Fibroblast of skin of left biceps (primary cell): ENCODE measurements at places on chromosomes 2 and 18.

GRCh38 chr2:240638512-240639160, 13.4 kb downstream of the GPR35 start:
- DNase-seq, result no peak

DNA sequence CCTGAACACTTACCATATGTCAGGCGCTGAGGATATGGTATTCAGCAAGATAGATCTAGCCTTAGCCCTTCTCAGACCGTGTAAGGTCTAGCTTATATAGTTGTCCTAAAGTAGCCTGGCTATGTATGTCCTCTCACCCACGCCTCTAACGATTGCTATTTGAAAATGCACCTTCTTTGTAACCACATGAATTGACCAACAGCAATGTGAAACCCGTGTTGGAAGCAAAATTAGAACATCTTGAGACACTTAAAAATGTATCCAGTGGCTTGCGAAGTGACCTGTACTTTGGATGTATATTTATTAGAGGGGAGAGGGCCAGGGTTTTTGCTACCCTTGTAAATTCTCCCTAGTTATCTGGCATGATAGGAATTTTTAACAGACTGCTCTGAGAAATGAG, 860.0 kb upstream of the ZEB2 start:
- DNase-seq, result no peak

GRCh38 chr2:189411860-189412259, 29.4 kb upstream of the WDR75 start:
- DNase-seq, result peak; percentile 91

- DNase-seq, result no peak
Measured at GRCh38 chr2:172962824-172963223, 112.8 kb upstream of the MAP3K20 start.

GRCh38 chr2:115303-115702, 69.0 kb upstream of the FAM110C start:
- no peak for DNase-seq

DNA sequence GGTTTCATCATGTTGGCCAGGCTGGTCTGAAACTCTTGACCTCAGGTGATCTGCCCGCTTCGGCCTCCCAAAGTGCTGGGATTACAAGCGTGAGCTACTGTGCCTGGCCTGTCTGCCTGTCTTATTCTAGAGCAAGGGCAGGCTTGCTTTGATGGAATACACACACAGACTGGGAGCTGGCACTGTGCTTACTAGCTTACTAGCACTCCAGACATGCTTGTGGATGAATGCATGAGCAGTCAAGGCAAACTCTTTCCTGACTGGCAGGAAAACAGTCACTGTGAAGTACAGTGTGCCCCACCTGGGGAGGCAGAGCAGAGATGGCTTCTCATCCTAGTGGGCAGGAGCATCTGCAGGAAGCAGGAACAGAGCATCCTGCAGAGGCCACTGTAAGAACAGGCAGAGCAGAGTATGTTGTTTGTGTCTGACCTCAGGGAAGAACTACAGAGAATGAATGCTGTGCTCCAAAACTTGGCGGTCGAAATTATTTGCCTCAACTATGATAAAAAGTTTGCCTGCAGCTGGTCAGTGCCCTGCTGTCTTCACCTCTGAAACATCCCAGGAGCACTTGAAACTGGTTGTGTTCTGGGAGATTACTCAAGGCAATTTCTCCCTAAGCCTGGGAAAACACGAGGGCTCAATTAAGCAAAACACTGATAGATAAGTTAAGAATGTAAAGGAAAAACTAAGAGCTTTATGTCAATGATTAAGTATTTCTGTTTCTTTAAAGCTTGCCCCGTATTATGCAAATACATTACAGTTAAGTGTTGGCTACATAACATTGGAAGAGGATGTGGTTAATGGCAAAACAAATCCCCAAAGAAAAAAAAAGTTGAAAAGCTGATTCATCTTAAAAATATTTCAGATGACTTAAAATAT, 102.4 kb downstream of the VAPA start:
- peak; percentile 96 for DNase-seq

DNA sequence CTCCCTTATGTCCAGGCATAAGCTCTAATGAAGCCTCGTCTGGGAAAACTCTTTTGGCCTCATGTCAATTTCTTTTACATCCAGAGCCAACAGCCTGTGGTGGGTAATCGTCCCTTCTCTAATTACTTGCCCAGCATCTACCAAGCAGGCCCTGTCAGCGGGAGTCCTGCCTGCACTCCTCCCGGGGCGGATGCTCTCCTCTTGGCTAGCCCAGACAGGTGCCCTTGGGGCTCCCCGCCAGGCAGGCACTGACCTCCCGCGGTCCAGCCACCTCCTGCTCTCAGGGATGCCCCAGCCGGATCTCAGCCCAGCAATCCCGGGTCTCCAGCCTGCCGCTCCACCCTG, 74.2 kb downstream of the NCAPH start:
- DNase-seq, result no peak

- no peak for DNase-seq
Measured at GRCh38 chr2:1952582-1952981, 208.3 kb upstream of the PXDN start.

GRCh38 chr2:240505910-240506309, 51.9 kb downstream of the ANKMY1 start:
- DNase-seq, result no peak

GRCh38 chr2:47916412-47916811, 10.1 kb upstream of the FBXO11 start:
- DNase-seq, result no peak

DNA sequence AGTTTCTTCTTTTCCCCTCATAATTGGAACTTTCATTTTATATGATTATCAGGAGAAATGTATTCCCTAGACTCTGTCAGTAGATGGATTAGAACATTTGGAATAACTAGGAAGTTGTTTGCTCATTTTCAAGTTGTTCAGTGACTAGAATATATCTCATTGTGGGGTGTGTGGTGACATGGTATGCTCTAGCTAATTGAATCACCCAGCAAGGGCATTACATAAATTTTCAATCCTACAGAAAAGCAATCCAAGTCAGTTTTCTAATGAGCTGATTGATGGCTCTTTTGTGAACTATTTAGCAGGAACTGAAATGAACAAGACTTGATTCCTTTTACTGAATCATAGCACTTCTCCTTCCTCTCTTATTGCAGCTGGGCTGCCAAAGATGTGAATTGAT, 461.4 kb downstream of the TGIF1 start:
- no peak for DNase-seq

DNA sequence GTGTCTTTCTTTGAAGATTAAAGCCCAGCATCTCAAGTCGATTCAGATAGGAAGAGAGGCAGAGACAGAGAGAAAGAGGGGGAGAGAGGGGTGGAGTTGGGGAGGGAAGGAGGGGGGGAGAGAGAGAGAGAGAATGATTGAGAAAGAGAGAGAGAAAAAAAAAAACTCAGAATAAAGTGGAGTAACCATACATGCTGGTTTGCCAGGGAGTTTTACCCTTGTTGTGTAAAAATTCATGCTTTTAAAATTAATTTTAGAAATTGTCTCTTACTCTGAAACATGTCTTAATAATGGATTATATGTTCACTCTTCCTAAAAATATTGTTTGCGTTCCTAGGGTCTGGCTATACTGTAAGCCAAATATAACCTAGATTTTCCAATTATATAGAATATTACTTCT, 908.5 kb downstream of the DSC3 start:
- no peak for DNase-seq

- no peak for DNase-seq
Measured at GRCh38 chr2:24842081-24843050, 49.1 kb downstream of the CENPO start.

- DNase-seq, result no peak
Measured at GRCh38 chr18:9694174-9694573, 13.9 kb upstream of the RAB31 start.

GRCh38 chr2:156539086-156539860, 103.1 kb downstream of the GPD2 start:
- no peak for DNase-seq

DNA sequence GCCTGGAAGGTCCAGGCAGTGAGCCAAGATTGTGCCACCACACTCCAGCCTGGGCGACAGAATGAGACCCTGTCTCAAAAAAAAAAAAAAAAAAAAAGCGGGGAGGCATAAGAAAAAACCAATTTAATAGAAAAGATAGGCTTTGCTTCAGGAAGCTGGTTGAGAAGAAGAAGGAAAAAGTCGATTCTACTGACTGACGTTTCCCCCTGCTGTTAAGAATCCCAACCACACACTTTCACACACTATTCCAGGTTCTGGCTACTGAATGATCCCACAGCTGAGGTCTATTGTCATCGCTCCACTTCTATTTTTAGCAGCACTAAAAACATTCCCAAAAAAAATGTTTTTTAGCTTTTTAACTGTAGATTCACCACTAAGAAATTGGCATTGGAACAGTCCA, 6.7 kb upstream of the CHCHD5 start:
- DNase-seq, result no peak

DNA sequence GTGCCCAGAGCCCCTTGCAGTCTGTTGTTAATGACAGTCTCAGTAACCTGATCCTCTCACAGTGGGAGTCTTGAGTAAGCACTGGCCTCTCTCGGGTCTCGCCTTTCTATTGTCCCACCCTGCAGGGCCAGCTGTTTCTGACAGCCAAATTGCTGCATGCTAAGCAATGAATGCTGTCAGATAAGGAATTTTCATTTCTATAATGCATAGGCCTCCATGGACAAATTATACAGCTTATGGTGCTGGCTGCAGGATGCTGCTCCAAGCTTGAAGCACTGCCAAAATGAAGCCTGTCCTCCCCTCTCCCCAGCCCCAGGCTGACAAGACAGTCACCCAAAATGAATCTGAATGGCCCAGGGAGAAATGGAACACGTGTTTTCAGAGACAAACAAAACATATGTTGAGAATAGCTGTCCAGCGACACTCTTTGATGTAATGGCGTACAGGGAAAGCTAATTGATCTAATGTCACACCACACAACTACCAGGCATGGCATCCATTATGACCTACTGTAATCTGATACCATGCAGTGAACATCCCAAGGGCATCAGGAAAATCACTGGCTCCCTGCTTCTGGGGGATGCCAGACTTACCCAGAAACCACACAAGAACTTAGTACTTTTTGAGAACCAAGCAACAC, 36.8 kb downstream of the ACVR1 start:
- DNase-seq, result no peak

DNA sequence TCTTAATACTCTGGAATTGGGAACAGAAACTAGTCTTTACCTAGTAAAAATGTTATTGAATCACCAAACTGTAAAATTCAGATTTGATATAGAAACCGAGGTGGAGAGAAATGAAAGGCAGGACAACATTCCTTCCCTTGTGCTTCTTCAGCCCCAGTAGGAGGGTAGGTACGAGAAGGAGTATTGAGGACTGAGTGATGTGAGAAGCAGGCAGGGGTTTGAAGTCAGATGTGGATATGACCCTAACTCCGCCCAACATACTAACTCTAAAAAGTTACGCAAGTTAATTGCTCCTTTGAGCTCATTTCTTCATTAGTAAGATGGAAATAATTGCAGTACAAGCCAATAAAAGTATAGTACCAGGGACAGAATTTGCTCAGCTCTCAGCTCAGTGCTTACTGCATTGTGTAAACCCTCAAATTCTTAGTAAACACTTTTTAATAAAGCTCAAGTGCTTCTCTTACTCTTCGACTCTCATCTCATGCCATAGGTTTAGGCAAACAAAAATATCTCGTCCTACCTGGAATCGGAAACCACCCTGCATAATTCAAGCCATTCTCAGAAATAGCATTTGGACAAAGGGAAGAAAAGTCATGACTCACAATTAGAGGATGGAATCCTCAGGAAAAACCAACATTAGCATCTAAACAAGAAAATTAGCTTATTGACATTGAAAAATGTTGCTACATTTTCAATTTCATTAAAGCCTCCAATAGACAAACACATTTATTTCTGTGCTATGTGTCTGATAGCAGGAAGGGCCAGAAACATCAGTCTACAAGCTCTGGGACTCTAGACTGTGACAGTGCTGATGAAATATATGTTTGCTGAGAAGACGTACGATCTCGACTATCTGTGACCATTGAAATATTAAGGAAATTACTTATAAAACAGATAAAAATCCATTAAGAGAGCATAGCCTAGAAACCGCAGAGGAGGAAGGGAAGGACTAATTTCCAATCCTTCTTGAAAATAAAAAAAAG, 161.3 kb downstream of the HNMT start:
- DNase-seq, result no peak

DNA sequence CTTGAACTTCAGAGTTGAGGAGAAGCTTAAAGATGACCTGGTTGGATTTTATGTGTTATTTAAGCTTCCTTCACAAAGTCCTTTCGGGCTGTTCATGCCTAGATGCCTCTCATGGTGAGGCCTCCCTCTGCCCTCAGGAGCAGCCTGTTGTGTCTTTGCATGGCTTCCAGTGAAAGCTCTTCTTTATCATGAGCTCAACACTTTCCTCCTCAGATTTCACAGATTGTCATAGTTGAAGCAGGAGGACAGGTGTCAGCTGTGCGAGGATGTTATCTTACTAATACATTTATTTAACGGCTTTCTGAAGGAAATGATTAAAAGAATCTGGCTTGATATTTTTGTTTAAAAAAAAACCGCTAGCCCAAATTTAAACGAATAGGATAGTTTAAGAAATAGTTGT, 48.8 kb upstream of the ITSN2 start:
- no peak for DNase-seq

- DNase-seq, result peak; percentile 44
Measured at GRCh38 chr2:9333591-9334171, 89.6 kb downstream of the ITGB1BP1 start.

DNA sequence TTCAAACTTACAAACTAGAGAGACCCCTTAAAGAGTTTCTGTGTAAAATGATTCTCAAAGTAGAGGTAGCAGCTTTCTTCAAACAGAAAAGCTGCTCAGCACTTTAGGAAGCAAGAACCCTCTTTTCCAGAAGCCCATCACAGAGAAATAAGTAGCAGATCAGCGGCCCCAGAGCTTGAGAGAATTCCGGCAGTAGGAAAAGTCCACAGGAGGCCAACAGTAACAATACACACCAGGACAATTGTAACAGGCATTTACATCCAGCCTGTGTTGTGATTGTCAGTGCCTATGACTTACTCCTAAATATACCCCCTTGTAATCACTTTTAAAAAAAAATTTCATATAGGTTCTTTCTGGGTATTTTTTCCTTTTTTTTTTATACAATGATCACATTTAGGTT, 161.4 kb upstream of the ACVR2A start:
- no peak for DNase-seq

DNA sequence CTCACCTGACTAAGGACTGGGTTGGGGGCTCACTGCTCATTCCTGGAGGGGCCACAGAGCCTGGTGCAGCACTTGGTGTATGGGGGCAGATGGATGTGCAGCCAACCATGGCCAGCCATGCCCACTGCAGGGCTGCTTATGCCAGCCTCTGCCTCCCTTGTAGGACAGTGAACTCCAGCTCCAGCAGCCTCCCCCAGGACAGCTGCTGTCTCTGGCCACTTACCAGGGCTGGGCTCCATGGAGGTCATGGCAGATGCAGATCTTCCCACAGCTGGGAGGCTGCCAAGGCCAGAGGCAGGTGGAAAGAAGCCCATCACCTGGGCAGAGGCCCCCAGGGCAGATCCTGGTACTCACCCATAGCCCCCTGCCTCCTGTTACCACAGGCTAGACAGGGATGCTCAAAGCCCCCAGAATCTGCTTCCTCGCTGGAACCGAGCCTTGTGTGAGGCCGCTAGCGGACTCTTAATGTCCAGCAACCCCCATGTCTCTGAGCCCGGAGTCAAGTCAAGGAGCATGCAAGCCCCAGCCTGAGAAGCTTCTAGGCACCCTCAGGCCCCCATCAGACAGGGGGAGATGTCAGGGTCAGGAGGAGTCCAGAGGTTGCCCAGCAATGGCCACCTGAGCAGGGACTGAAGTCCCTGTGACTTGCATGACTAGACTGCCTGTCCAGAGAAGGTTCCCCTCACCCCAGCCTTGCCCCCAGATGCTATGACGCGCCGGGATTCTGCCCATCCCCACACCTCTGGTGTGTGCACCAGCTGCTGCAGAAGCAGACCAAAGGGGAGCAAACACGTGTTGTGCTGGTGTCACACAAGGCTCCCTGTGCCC, 123.6 kb downstream of the TWIST2 start:
- no peak for DNase-seq

- DNase-seq, result no peak
Measured at GRCh38 chr18:59022167-59022945, 117.3 kb upstream of the SEC11C start.
